Fibroblast of skin of back (primary cell): ENCODE measurements at places on chromosomes 6 and 20.

DNA sequence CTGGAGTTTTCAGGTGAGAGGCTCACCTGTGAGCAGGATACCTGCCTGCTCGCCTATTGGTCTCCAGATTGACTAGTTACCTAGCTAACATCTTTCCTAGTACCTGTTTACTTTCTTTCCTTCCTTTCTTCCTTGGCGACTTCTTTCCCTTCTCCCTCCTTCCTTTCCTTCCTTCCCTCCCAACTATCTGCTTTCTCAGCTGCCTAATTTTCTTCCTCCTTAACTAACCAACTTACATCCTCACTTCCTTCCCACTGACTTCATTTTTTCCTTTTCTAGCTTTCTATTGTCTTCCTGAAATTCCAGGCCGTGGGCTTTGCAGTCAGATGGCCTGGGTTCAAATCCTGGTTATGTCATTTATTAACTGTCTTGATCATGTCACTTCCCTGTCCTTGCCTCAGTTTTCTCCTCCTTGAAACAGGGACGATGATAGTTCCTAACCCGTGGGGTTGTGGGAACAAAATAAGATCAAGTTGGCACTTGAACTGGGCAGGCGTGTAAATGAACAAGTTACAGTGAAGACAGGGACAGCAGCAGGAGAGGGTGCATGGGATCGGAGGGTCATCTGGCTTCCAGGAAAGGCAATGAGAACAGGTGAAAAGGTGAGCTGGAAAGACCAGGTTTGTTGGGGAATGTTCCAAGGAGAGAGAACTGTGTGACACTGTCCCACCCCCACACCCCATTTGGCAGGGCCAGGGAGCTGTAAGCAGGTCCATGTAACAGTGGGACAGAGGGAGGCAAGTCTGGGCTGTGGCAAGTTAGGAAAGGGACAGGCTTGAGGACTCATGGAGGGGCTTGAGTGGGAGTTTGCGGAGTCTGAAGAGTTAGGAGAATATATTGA is 540 bp downstream of the SGK2 start:
- DNase-seq = no peak

- DNase-seq = no peak
Measured at GRCh38 chr6:39686976-39687375, 38.2 kb downstream of the KIF6 start.

- DNase-seq = no peak
Measured at GRCh38 chr20:37356961-37357371, 11.0 kb downstream of the SRC start.

DNA sequence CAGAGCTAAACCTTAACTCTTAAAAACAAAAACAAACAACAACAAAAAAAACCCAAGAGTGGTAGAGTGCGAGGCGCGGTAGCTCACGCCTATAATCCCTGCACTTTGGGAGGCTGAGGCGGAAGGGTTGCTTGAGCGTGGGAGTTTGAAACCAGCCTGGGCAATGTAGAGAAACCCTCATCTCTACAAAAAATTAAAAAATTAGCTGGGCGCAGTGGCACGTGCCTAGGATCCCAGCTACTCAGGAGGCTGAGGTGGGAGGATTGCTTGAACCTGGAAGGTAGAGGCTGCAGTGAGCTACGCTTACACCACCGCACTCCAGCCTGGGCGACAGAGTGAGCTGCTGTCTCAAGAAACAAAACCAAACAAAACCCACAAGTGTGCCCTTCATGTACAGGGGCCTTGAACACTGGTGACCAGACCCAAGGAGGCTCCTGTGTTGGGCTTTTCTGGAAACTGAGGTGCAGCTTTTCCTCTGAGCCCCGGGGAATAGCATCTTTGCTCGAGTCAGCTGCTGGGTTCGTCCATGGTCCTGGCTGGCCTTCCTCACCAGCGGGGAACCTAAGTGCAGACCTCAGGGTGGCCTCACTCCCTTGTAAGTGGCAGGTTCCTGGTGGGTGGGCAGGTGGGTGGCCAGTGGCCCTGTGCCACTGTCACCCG is 39.9 kb downstream of the PYGB start:
- DNase-seq = no peak

DNA sequence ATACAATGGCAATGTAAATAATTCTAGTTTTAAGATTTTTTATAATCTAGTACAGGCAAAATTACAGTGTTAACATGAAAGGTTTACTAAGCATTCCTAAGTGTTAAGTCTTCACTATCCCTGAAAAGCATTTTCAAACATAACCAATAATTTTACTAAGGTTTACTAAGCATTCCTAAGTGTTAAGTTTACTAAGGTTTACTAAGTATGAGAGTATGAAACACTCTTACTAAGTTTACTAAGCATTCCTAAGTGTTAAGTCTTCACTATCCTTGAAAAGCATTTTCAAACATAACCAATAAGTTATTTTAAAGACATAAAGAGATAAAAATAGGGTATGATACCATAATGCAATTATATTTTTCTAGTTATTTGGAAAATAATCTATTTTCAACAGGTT is 82.6 kb downstream of the PRSS35 start:
- DNase-seq = peak; percentile 52

GRCh38 chr20:20440481-20440880 is 72.6 kb downstream of the INSM1 start:
- DNase-seq = no peak

GRCh38 chr6:155303361-155303870 is 10.9 kb downstream of the TFB1M start:
- no peak for DNase-seq

DNA sequence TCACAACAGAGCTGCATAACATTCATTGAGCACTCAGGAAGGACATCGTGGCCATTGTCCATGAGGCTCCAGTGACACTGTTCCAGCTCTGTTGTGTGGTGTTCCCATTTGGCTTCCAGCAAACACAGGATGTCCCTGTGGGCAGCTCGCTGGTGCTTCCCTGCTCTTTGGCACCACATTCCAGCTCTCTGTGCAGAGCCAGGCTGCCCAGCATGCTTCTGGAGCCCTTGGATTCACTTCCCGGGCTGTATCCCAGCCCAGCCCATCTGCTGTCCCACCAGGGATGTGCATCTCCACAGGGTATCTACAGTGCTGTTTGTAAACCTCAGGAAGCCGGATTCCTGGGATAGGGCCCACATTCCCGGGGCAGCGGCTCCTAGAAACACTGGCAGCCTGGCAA is 57.2 kb downstream of the CTCFL start:
- no peak for DNase-seq
